ENCODE measurements at places on chromosomes 3 and 15. TPM values are rescaled to one million over a fixed set of nuclear protein-coding genes. Genes with fewer than 3 reads are reported as not detected.

DNA sequence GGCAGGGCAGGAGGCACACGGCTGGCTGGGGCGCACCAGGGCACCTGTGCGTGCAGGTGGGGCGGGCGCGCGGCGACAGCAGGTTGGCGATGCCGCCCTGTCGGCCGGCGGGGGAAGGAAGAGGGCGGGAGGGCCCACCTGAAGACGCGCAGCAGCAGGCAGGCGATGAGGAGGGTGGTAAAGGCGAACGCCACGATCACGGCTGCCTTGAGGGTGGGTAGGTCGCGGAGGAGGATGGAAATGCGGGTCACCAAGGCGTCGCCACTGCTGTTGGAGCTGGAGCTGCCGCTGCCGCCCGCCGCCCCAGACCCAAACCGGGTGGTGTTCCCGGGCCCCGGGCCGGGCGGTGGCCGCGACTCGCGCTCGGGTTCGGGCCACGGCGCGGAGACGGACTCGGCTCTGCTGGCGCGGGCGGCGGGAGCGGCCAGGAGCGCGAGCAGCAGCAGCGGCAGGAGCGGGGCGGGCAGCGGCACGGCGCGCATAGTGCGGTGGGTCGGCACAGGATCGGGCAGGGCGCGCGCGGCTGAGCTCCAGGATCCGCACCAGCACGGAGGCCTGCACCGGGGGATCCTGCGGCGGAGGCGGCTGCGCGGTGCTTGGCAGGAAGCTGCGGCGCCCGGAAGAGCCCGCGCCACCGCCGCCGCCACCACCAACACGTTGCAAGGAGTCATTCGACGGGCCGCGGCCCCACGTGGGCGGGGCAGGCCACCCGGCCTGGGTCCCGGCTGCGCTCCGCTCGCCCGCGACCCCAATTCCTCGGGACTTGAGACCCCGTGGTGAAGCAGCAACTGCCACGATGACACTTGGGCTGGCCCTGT, at the start of gene FAM174B:
FAM174B (minus strand) TSS at position 598 of the 818 bp plus-strand sequence.
- DNase-seq, result peak; percentile 68

CYP11A1 gene
- 76.4 TPM for total RNA-seq

DNA sequence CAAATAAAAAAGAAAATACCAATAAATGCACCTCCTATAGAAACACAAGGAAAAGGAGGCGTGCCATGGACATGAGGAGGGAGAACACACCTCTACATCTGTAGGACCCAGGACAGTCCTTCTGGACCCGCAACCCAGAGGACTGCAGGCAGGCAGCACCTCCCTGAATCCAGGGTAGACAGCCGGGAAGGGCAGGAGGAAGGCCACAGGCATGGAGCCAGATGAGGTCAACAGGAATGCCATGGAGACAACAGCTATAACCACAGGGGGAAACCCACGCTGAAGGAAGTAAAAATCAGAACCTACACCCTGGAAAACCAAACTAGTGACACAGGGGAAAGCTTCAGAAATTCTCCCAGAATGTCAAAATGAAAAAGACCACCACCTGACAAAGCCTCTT, 248.8 kb upstream of the NSMCE3 start:
- no peak for DNase-seq

VIPR1 gene
- total RNA-seq, result 10.2 TPM

- no peak for DNase-seq
Observed at GRCh38 chr3:149487598-149488197, 13.2 kb downstream of the TM4SF4 start.

GRCh38 chr3:169522595-169523529, 140.7 kb downstream of the MECOM start:
- no peak for DNase-seq

EBLN2 gene
- total RNA-seq, result 10.5 TPM

C3orf49 gene
- total RNA-seq, result 0.63 TPM

CLDN18 gene
- total RNA-seq, result 3.1 TPM

DNA sequence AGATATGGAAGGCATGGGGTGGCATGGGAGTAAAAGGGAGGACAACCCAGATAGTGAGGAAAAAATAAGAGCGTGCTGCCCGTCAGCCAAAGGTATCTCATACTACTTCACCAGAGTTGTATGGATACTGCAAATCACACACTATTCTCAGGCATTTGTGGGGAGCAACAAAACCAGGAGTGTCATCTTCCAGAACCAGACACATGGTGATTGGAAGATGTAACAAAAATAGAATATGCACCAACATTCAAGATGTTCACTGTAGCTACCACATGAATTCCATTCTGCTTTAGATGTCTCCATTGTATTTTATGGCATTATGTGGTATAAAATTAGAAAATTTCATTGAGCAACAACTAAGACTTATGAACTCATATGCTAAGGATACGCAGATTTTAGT, 34.9 kb downstream of the CD47 start:
- no peak for DNase-seq

DNA sequence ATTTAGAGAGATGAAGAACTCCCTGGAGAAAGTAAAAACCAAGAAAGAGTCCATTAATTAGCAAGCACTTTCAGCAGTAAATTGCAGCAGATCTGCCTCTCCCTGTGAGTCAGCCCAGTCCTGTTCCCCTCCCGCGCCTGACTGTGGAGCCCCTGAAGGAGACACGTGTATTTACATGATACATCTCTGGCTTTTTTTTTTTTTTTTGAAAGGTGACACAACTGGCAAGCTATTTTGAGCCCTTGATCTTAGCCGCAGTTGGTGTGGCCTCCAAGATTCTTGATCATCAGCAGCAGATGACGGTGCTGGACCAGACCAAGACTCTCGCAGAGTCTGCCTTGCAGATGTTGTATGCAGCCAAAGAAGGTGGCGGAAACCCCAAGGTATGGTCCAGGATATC, 271.8 kb upstream of the TPM1 start:
- DNase-seq, result no peak

DNA sequence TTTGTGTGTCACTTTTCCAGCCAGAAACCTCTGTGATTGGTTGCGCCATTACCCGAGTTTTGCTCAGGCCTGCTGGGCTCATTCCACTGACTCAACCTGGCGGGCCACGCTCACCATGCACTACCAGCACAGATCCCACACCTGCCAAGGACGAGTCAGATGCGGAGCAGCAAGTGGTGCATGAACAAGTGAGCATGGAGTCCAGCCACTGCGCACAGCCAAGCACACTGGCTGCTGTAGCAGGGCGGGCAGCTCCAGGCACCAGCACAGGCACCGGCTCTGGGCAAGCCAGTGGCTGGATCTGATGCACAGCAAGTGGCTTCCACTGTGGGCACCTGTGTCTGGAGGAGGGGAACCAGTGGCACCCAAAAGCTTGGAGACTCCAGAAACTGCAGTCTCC, 110.4 kb downstream of the CBLB start:
- no peak for DNase-seq

DNA sequence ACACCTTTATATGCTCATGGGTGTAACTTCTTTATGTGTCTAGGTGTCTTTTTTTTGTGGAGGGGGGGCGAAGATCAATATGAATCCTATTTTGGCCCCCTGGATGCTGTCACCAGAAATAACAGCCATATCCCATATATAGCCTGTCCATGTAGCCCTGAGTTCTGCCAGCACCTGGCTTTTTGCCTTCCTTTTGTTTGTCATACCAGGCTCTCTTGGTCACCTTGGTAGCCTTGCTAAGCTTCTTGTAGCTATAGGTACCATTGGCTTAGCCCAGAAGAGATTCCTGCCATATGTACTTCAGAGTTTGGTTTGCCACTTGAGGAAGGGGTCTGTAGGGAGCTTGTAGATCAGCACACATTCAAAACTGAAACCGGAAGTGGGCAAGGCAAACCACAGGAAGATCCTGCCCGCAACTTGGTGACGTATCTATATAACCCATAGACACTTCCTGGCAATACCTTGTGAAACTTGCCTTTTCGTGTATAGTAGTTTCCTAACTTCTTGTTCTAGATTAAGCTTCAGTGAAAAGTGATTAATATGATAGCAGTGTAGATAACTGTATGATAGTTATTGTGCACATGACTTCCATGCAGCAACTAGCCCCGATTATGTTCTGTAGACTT, 11.9 kb downstream of the RASA2 start:
- DNase-seq, result no peak

GRCh38 chr3:65922441-65922840, 116.3 kb downstream of the MAGI1 start:
- DNase-seq, result no peak

SELENOT gene
- total RNA-seq, result 135 TPM

CPA3 gene
- total RNA-seq, result 6.4 TPM

ISL2 gene
- total RNA-seq, result 3.5 TPM

GRCh38 chr3:43786102-43786501, 95.4 kb downstream of the ABHD5 start:
- no peak for DNase-seq

LRRC31 gene
- total RNA-seq, result 0.19 TPM

GRCh38 chr3:32312251-32312650, 73.8 kb downstream of the CMTM8 start:
- DNase-seq, result no peak

GRCh38 chr3:126083138-126083445, 832 bp downstream of the SLC41A3 start:
- DNase-seq, result no peak

OIP5 gene
- 21.2 TPM for total RNA-seq

DNA sequence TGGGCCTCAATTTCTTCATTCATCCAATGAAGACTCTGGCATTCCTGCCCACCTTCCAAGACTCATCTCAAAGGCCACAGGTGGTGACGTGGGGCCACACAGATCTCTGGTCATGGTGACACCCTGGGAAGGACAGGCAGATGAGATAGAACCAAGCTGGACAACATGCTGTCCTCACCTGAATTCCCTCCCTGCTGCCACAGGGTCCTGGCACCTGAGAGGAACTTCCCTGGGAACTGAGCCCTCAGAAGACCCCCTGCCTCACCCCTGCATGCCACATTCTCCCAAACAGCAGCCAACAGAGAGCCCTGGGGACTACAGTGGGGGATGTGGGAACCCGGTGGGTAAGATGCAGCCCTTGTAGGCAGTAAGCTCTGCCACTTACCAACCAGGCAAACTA, 10.7 kb downstream of the KLF15 start:
- no peak for DNase-seq

KNG1 gene
- total RNA-seq, result 0.43 TPM

GOLGA8K gene
- total RNA-seq, result 25.8 TPM

LMCD1 gene
- 103 TPM for total RNA-seq

GRCh38 chr3:194749631-194750490, 64.2 kb downstream of the FAM43A start:
- DNase-seq, result no peak

GRCh38 chr3:171895900-171896299, 52.8 kb downstream of the TMEM212 start:
- no peak for DNase-seq

GREM1 gene
- total RNA-seq, result 1.8 TPM

GRCh38 chr3:23960649-23961048, 15.6 kb downstream of the NR1D2 start:
- DNase-seq, result no peak

CYB561D2 gene
- 21.1 TPM for total RNA-seq

CCDC50 gene
- total RNA-seq, result 65.0 TPM

DNA sequence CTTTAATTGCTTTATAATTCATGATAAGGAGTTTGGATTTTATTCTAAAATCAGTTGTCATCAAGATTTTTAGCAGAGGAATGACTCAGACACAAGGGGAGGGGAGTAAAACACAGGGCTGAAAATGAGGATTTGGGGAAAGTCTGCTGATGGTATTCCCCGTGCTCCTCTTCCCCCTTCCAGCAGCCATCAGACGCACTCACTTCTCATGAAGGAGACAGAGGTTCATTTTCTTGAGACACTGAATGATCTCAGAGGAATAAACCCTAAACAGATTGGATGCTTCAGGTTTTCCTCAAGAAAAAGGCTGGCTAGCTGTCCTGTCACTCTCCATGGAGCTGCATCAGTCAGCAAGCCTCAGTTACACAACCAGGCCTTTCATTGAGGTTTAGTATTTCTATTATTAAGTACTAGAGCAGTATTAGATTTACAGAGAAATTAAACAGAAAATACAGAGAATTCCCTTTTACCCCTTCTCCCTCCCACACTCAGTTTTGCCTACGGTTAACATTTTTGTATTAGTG, 166.4 kb downstream of the C3orf70 start:
- no peak for DNase-seq

DNA sequence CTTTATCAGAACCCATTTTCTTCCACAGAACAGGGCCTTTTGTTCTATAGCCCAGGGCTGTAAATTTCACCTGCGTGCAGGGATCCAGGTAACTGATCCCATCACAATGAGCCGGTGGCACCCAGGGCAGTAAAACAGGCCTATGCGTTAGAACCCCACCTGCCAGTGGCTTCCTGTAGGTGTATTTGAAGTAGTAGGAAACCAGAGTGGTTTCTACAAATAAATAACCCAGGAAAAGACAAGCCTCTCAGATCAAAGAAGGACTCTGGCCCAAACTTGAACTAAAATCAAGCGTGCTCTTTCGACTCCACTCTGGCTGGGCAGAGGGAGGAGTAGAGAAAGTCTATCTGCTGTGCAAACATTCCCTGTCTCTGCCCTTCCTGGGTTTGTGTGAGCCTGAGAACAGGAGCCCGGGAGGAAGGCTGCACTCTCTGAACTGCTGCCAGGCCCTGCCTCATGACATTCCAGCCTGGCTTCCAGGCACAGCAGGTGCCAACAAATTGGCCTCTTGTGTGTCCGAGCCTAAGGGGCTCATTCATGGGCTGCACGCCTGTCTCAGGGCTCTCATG, 77.7 kb downstream of the CEMIP start:
- peak; percentile 39 for DNase-seq

- no peak for DNase-seq
Observed at GRCh38 chr3:84904212-84904611, 54.6 kb upstream of the CADM2 start.

Data from testis (tissue), 5 donors.